Stimulated activated CD4-positive, alpha-beta T cell treated with anti-CD3 and anti-CD28 coated beads, Interleukin-12 subunit alpha, Interleukin-12 subunit beta, amount 100 ng/mL, for 48 hours (primary cell): ENCODE measurements at places on chromosomes 2 and 18.
A peak's percentile ranks its signal among the peaks of the same experiment; 100 is the strongest.

GRCh38 chr2:143162123-143162837 lies 33.1 kb downstream of the ARHGAP15 start:
- peak; percentile 37 for DNase-seq

- DNase-seq = peak; percentile 48
Observed at GRCh38 chr2:96267159-96267971, 1.3 kb downstream of the CIAO1 start.

GRCh38 chr2:7243276-7243675 lies 326.1 kb downstream of the RNF144A start:
- DNase-seq = no peak

DNA sequence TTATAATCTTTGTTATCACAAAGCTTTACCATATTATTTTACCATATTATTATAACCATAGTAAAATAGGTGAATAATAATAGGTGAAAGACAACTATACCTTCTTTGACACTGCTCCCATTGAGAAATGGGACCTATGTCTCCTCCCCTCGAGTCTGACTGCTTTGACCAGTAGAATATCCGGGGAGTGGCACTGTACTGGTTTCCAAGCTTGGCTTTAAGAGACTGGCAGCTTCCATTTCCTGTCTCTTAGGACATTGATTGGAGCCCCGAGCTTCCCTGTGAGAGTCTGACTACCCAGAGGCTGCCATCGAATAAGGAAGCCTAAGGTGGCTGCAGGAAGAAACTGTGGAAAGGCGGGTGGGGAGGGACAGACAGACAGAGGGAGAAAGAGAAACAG lies 40.1 kb upstream of the PLEKHM3 start:
- DNase-seq = no peak

DNA sequence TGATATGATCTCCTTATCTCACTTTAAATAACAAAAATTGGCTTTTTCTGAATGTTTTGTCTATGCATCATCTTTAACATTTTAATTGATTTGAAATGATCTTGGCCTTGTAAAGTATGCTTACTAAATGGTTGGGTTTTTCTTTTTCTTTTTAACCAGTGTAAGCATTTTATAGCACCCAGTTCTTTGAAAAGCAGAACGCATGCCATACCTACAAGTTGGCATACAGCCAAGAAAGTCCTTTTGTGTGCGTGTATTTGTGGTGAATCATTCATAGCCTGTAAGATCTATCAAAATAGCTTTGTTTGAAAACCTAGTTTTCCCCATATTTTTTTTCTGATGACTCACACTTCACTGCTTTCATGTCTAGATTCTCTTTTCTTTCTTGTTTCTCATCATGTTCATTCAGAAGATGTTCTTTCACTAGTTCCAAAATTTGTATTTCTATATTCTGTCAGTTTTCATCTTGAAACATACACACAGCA lies 4.1 kb upstream of the VRK2 start:
- no peak for DNase-seq

- peak; percentile 19 for DNase-seq
Observed at GRCh38 chr2:242031481-242032019, 162.0 kb downstream of the RTP5 start.

DNA sequence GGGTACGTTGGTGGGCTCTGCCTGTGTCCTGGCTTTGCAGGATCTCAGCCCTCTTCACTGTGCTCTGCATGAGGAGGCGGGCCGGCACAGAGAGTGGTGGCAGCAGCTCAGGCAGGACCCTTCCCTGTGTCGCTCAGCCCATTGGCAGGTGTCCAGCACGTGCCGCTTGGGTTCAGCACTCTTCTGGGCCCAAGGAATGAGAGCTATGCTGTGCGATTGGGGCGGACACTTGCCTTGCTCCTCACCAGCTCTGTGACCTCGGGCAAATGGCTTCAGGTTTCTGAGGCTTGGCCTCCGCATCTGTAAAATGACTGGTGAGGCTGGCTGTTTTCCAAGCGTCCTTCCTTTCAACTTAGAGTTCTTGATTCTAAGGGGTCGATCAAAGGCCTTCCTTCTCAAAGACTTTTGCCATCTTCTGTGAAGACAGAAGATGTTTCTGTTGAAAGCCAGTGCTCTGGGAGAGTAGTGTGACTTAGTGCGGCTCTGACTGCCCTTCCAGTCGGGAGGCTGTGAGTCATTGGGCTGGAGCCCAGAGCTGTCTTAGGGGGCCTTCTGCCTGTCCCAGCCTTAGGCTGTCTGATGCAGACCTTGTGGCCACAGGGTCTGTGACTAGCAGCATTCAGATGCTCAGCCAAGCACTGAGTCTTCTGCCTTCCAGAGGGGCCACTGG lies 35.6 kb downstream of the GLI2 start:
- no peak for DNase-seq
